ENCODE measurements at places on chromosomes 3 and 15. TPM values are rescaled to one million over a fixed set of nuclear protein-coding genes. Genes with fewer than 3 reads are reported as not detected.

Gene CPEB1
- total RNA-seq: 11.8 TPM

Gene CAMK2N2
- 0.50 TPM for total RNA-seq

Gene ADAMTS7
- total RNA-seq: 8.7 TPM

Gene C3orf20
- 0.13 TPM for total RNA-seq

Gene ABI3BP
- total RNA-seq: 48.1 TPM

Measured in aortic smooth muscle cell (primary cell).